ENCODE measurements at places on chromosomes 12 and 14.

DNA sequence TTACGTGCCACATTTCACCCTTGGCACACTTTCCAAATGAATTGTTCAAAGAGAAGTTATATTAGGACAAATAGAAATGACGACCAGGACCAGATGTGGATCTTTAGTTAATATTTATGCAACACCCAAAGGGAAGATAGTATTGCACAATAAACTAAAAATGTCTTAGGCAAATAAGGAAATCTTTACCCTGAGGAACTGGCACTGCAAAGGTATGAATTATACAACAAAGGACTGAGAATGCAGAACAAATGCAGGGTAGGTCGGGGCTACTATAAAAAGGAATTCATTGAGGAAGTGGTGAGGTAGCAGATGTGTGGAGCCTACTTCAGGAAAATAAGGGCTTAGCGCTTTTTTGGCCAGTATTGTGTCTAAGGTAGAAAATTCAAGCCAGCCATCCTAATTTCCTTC is 3.9 kb upstream of the TMTC2 start:
- no peak for ATAC-seq

GRCh38 chr14:22887990-22888378 is 5.0 kb downstream of the REM2 start:
- ATAC-seq = no peak

- no peak for ATAC-seq
Measured at GRCh38 chr12:52925717-52926595, 21.1 kb upstream of the KRT8 start.

DNA sequence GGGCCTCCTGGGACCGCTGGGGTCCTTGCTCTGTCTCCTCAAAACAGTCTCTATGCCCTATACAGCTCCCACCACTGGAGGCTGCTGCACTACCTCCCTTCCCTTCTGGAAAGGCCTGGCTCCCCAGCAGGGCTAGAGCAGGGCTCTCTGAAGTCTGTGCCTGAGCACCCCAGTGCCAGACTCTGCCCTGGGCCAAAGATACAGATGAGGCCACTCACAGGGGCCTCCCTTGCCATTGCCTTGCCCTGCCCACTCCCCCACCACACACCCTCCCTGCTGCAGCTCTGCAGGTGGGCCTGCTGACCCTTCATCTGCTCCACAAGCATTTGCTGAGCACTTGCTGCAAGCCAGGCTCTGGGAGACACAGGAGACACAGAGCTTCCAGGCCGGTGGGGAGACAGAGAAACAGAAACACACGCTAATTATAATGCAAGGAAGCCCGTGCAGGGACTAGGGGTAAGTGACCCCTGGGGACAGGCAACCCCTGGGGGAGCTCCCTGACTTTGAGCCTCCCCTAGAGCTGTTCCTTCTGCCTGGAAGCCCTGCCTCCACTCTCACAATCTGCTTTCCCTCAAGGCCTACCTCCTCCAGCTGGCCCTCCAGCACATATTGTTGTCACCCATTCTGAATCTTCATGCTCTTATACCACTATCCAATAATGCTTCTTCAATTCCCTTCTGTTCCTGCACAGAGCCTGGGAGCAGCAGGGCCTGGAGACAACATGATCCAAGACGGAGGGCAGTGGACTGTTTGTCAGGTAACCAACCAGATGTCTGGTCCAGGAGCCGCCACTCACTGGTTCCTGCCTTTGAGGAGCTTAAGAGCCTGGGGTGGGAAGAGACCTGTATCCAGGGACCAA is 32.6 kb upstream of the PNMA1 start:
- ATAC-seq = no peak

DNA sequence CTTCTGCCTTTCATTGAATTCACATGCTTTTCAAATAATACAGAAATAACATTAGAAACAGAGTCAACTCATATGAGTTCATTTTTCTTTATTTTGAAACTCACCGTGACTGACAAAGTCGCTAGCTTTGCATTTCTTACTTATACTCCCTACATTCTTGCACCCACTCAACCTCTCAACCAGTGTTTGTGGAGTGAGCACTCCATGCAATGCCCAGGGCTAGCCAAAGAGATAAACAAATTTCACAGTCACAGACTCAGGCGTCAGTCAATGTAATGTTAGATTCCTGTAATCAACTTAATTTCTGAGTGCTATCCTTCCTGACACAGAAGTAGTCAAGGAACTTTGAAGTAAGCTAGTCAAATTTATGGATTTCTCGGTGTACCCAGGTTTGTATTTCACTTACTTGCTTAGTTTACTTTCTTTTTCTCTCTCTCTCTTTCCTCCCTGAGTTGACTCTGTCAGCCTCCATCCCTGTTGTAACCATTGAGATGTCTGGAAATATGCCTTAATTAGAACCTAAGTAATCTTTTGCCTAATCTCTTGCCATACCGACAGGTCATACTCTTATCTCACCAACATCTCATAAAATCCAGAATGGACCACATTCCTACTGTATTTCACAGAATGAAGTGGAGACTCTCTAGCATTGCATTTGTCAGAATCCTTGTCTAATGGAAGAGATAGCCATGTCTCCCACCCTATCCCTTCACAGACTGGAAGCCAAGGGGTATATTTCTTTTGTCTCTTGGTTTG is 413.0 kb downstream of the AEBP2 start:
- no peak for ATAC-seq

GRCh38 chr14:60738843-60739508 is 4.4 kb downstream of the MNAT1 start:
- no peak for ATAC-seq

DNA sequence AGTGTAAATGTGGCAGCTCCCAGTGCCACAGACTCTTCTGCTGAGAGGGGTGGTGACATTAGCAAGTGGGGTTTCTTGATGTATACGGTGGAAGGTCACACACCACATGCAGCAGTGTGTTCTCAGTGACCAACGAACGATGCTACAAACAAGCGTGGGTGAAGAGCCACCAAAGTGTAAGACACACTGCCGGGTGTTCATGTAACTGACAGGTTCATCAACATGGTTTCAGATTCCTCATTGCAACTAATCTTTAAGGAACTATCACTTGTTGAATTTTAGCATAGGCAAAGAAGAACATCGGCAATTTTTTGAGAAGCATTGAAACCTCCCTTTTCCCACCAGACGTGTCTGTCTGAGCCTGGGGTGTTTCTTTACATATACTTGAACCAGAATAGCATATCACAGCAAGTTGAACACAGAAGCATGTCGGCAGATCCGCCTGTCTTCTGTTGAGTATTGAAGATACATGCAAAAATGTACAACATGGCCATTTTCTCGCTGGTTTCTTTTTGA is 58.8 kb downstream of the PPP2R5C start:
- ATAC-seq = no peak

GRCh38 chr12:60194678-60195077 is 598.8 kb downstream of the SLC16A7 start:
- peak; percentile 25 for ATAC-seq

GRCh38 chr12:120092551-120093335 is 23.8 kb downstream of the RAB35 start:
- no peak for ATAC-seq

- ATAC-seq = no peak
Measured at GRCh38 chr14:68598621-68599447, 194.0 kb downstream of the ZFP36L1 start.

GRCh38 chr12:109735051-109735521 is 21.5 kb downstream of the FAM222A start:
- no peak for ATAC-seq

DNA sequence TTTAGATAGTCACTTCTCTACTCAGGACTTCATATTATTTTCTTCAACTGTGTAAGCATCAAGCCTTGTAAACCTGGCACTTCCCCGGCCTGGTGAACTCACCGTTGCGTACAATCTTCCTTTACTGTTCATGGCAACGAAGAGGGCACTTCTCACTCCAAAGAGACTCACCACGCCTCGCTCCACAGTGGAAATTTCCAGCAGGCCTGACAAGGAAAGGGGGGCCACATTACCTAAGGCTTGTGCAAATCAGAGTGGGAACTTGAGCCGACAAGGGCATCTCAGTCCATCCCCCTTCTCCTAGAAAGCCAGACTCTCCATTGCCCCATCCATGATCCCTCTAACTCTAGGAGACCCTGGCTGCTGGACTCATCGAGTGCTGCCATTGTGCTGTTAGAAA is 1.6 kb downstream of the FGF6 start:
- ATAC-seq = no peak

DNA sequence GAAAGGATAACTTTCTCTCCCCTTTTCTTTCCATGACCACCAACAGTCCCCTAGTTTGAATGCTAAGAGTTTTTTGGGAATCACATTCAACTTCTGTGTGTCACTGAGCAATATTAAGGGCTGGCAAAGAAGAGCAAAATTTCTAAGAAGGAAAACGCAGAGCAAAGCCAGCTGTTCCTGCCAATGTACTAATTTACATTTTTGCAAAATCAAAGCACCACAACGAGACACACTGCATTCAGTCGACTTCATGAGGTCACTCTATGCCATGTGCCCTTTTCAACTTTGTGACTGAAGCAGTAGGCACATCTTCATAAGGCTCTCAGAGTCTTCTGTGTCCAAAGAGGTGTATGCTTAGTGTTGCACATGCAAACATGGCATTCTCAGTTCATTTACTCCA is 66.4 kb downstream of the PTPRR start:
- ATAC-seq = no peak

DNA sequence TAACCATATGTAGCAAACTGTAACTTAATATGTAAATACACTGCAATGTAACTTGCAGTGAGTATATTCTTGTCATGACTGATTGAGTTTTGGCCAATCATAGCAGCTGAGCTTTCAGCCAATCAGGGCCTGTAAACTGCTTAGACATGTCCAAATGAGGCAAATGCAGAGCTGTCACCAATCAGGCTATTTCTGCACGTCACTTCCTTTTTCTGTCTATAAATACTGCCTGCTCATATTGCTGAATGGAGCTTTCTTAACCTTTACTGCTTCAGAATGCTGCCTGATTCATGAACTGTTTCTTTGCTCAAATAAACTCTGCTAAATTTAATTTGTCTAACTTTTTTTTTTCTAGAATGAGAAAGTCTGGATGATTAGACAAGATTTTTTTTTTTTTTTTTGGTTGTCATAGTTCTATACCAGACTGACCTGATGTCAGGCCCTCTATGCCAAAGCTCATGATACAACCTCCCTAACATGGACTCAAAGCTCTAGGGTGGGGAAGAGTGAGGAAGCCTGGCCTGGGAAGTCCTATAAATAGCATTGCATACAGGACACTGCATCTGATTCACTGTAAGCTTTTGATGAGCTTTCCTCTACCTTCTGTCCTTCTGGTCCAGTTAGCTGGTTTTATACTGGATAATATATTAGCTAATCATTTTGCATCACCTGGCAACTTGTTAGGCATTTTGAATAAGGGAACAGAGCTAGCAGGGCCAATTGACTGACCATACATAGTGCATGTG is 12.0 kb downstream of the MGP start:
- ATAC-seq = no peak

DNA sequence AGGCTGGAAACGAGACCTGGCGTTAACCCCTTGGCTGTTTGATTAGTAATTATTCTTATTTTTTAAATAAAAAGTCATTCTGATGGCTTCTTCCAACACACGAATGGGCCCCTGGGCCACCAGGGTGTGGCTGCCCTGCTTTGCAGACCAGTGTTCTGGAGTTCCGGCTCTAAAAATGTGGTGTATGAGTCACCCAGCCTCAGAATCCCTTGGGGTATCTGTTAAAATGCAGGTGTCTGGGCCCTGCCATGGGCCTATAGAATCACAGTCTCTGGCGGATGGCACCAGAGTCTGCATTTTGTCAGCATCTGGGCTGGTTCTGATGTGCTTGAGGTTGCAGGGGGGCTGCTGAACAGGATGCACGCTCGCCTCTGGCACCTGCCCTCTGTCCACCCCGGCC is 2.5 kb upstream of the PSMC1 start:
- ATAC-seq = no peak

DNA sequence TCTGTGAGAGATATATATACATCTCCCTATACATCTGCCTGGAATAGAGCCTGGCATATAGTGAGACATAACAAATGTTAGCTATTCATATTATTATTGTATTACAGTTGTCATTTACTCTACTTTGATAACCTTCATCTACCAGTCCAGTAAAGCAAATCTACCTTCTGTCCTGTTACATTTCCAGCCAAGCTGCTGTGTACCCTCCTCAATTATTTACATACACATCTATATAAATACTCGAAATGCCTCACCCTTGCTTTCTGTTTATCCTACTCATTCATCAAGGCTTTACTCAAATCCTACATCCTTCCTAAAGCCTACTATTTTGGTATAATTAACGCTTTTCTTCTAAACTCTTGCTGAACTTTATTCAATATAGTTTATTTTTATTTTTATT is 8.7 kb downstream of the ZBTB1 start:
- no peak for ATAC-seq

- ATAC-seq = peak; percentile 66
Measured at GRCh38 chr12:22321638-22322037, 12.9 kb downstream of the ST8SIA1 start.

DNA sequence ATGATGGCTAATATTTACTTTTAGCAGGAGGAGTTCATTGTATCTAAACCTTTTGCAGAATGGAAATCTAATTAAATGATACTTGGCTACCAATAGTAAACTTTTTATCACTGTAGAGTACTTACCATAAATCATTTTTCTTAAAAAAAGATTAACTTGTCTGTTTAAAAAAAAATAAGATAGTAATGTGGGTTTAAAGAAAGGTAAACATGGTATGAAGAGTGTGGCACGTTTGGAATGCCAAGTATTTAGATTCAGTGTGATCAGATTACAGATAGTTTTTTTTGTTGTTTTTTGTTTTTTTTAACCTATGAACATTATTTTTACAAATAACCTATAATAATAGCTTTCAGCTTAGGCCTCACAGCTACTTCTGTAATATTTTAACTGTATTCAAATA is 25.8 kb downstream of the KTN1 start:
- ATAC-seq = no peak

DNA sequence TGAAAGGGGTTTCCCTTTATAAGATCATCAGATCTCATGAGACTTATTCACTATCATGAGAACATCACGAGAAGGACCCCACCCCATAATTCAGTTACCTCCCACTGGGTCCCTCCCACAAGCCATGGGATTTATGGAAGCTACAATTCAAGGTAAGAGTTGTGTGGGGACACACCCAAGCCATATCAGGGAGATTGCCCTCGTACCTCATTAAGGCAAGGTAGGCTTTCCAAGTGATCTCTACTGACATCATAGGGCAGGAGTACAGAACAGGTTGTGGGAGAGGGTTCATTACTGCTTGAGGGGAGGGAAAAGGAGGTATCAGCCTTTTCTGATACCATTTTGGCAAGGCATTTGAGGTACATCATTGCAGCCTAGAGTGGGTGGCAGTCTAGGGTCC is 524.6 kb downstream of the PRKD1 start:
- no peak for ATAC-seq

- no peak for ATAC-seq
Measured at GRCh38 chr12:121595520-121595919, 14.7 kb upstream of the KDM2B start.

DNA sequence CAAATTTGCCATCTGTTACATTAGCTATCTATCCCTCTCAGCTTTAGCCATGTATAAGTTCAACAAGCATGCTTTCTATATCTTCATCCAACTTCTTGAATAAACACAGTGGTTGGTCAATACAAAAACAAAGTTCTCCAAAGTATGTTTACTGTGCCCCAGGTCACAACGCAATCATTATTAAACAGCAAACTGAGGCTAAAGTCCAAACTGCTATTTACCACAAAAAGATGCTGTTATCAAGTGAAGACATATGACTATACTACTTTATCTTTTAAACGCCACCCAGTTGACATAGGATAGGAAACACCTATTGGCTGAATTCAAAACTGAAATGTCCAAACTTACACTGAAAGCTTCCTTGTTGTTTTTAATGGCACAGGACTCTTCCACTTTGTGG is 11.7 kb downstream of the ZCCHC8 start:
- ATAC-seq = no peak

GRCh38 chr12:70178038-70178437 is 65.2 kb upstream of the CNOT2 start:
- peak; percentile 89 for ATAC-seq

- ATAC-seq = no peak
Measured at GRCh38 chr12:117897372-117898161, 71.2 kb downstream of the KSR2 start.

Data from motor neuron (in vitro differentiated cells).